ENCODE measurements at places on chromosomes 5 and 9. TPM values are rescaled to one million over a fixed set of nuclear protein-coding genes. Genes with fewer than 3 reads are reported as not detected.

DNA sequence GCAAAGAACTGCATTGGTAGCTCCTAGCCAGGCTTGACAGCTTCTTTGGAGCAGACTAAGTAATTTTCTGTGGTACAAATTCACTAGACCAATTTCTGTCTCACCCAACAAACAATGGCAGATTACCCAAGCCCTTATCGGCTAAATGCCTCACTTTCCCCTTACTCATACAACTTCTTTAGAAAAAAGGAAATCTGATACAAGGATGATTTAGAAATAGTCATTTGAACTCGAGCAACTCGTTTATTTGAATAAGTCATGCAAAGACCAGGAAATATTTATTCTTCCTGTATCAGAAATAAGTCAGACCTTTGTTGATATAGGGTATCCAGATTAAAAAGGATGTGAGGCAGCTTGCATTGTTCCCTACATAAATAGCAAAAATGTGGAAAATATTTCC, 170.4 kb upstream of the CDH6 start:
- H3K27me3 ChIP-seq = no peaks in the 10 kb centered on the region
- DNase-seq = no peak
- no peaks in the 10 kb centered on the region for H3K36me3 ChIP-seq
- no peak overlapping the region for H3K27ac ChIP-seq

DNA sequence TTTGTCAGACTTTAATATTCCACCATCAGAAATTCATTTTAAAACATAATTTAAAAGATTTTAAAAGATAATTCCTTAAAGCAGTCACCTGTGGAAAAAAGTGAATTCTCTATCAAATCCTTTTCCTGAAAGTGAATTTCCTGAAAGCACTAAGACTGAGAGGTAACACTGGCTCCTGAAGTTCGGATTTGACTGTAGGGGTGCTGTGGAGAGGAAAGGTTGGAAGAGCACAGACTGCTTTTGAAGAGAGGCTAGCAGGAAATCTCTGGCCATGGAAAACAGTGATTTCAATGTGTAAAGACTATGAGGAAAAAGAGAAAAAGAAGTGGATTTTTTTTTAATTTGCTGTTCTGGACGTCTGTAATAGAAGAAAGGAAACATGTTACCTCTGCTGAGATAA, 35.7 kb upstream of the TMEM161B start:
- no peak overlapping the region for H3K4me3 ChIP-seq
- no peak for DNase-seq
- peaks cover 8% of the 10 kb centered on the region for H3K27me3 ChIP-seq

Gene SLC25A2
- 0.21 TPM for total RNA-seq

Gene PCDHA9
- total RNA-seq = not detected

Gene BARHL1
- total RNA-seq = not detected
